ENCODE measurements at places on chromosomes 5 and 9.

DNA sequence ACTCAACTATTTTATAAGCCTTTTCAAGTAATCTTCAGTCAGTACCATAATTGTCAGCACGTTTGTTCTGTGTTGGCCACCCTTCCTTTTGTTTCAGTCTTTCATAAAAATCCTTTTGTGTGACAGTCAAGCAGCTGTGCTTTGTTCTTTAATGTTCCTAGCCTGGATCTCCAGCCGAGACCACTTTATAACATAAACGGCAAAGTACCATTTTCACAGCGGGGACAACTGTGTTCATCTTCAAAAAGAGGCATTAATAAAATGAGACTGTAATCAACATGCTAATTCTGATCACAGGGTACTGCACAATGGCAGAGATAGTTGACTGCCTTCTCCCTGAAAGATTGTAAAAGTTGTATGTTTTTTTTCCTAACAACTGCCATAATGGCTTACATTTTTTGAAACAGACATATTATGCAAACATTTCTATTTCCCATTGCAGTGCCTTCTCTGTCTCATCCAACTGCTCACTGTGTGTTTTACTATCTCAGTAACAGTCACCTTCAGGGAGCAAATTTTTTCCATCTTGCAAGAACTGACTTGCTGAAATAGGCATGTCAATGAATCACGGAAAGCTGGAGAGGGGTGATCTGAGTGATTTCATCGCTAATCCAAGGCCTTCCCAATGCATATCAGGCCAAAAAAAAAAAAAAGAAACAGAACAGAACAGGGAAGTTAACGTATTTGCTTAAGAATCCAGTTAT lies 828.5 kb upstream of the DMAC1 start:
- DNase-seq: no peak

DNA sequence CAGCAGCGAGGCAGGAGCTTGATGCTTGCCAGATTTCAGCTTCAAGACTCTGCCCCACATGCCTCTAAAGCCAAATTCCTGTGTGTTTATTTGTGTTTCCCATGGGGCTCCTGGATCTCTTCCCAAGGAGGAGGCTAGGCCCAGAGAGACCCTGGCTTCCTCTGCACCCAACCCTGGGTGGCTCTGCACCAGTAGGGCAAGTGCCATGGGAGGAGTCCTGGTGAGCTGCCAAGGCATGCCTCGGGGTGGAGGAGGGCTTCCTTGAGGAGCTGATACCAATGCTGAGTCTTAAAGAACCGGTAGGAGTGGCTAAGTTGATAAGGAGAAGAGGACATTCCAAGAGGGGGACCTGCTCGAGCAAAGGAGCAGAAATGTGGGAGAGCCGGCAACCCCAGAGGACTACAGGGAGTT lies 6.8 kb upstream of the TIFAB start:
- no peak for DNase-seq

- no peak for DNase-seq
Measured at GRCh38 chr9:36870960-36871359, 163.1 kb downstream of the PAX5 start.

DNA sequence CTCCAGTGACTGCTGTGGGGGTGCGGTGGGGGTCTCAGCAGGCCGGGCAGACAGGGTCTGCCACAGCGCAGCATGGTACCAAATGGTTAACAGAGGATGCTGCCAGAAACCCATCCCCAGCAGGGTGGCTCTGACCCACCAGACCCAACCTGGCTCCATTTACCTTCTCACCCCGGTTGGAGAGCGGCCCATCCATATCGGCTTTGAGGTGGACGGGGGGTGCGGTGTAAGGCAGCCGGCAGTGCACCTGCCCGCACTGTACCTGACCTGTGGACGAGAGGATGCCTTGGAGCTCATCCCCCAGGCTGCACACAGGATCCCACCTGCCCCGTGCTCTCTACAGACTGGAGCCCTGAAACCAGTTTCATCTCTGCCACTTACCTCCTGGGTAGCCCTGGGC lies 19.3 kb downstream of the LHX6 start:
- DNase-seq: no peak

DNA sequence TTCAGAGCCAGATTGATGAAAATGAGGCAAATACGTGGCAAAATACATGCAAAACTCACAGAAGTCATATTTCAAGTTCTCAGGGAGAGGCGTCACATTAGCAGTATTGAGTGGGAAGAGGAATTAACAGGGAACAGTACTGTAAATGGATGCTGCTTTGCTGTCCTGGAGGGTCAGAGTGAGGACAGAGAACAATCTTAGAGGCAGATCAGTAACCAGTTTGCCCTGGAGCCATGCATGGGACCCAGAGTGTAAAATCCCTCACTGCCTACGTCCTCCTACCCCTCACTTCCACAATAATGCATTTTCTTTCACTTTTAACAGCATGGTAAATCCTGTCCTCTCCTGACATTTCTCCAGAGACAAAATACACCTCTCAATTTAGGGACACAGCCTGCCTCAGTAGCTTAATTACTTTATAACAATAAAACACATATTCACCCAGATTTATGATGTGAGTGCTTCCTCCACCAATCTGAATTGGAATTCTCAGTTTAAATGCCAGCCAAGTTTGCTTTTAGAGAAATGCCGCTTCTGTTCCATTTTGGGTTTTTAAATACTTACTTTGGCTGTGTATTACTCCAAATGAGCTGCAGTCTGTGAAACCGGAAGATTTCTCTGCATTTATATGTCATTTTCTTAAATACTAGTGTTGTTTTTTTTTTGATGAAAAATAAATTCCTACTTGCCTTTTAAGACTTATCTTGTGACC lies 70.0 kb downstream of the LMNB1 start:
- no peak for DNase-seq
